ENCODE measurements at places on chromosomes 1 and 21.

GRCh38 chr1:1163538-1164070 lies 10.1 kb upstream of the TTLL10 start:
- DNase-seq, result no peak

- DNase-seq, result no peak
Measured at GRCh38 chr1:209748620-209749019, 7.2 kb upstream of the TRAF3IP3 start.

DNA sequence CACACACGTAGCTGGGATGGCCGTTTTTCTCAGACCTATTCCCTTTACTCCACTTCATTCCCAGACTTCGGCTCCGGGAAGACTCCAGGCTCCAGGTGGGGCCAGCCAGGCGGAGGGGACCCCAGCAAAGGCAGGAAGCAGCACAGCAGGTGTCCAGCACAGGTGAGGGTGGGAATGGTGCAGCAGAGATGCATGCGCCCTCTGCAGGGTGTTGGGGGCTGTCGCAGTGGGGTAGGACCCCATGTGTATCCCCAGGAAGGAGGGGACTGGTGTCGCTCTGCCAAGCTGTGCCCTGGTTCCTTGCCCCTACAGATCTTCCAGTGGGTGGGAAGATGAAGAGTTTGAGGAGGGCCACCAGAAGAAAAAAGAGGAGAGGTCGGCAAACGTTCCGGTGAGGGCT lies 5.3 kb downstream of the TTC24 start:
- no peak for DNase-seq

GRCh38 chr1:101004061-101004460 lies 21.5 kb downstream of the DPH5 start:
- DNase-seq, result peak; percentile 48

DNA sequence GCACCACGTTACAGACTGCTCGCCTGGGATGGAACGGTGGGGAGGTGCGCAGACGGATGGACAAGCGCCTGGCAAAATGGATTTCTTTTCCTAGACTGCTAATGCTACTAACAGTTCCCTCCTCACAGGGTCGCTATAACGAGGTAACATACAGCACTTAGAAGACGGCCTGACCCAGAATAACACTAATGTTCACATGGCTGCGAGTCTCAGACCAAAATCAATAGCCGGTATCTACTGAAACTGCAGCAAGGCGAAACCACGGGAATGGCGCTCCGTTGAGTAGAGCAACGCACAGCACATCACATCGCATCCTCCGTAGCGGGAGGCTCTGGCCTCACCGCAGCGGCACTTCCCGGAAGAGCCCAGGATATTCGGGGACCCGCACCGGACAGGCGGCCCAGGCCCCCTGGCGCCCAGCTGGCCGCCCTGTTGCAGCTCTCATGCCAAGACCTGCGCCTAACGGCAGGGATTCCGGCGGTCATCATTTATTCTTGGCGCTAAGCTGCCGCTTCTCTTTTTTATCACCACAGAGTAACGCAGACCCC lies 46.6 kb downstream of the VPS26C start:
- DNase-seq, result peak; percentile 61

DNA sequence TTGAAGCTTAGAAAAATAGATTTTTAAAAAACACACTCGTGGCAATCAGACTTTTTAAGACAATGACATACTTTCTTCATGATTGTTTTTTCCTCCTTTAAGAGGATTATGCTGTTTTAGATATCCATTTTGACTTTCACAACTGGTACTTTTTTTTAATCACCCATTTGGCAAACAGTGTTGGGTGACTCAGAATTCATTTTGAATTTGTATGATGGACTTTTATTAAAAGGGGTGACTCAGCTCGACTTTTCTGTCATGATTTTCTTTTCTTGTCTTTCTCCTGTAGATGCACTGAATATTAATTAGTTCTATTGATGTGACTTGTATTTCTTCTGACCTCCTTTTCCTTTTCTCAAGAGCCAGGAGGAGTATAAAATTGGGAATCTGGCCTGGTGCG lies 44.7 kb downstream of the FMN2 start:
- peak; percentile 35 for DNase-seq

- DNase-seq, result no peak
Measured at GRCh38 chr21:37659874-37660273, 256.4 kb downstream of the KCNJ6 start.

- peak; percentile 12 for DNase-seq
Measured at GRCh38 chr1:232667778-232668165, 37.8 kb upstream of the SIPA1L2 start.

DNA sequence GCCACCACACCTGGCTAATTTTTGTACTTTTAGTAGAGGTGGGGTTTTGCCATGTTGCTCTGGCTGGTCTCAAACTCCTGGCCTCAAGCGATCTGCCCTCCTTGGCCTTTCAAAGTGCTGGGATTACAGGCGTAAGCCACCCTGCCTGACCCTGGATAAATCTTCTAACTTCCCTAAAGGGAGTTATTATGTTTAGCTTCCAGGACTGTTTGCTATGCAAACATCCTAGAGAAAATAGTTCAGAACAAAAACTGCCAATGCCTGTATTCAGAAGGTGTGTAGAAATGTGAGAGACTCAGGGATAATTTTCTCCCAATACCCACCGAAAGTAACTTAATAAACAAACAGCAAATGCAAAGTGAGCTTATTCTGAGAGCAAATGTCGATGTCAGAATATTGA lies 301.2 kb downstream of the TGFB2 start:
- DNase-seq, result no peak

- DNase-seq, result no peak
Measured at GRCh38 chr1:113147073-113147625, 74.2 kb downstream of the LRIG2 start.

GRCh38 chr1:203711251-203712007 lies 53.6 kb upstream of the LAX1 start:
- DNase-seq, result no peak

GRCh38 chr21:8990326-8991087 lies 1530.9 kb upstream of the TPTE start:
- no peak for DNase-seq

DNA sequence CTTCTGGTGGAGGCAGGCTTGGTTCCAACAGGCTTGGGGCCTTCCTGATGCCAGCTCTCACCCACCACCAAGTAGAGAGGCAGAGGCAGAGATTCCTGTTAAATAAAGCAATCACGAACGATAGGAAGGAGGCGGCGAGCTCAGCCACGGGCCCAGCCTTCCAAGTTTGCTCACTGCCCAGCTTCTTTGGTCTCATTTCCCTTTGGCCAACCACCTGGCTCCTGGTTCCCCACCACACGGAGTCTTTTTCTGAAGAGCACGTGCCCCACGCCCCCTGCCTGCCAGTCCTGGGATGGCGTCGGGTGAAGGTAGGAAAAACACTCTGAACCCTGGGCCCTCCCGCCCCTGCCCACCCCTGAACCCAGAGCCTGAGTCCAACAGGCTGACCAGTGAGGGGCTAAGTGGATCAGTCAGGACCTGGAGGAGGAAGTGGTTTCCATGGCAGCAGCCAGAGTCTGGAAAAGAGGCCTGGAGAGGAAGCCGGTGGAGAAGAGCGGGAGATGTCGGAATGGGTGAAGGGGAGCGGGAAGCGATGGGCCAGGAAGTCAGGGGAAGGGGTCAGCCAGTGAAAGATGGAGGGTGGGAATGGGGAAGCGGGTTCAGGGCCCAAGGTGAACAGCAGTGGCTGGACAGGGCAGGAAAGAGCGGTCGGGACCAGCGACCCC lies 158.2 kb upstream of the KLHDC7A start:
- DNase-seq, result no peak

- no peak for DNase-seq
Measured at GRCh38 chr21:20215959-20216358, 782.2 kb upstream of the NCAM2 start.

- DNase-seq, result peak; percentile 98
Measured at GRCh38 chr1:42940851-42941639, 17.6 kb downstream of the SLC2A1 start.

DNA sequence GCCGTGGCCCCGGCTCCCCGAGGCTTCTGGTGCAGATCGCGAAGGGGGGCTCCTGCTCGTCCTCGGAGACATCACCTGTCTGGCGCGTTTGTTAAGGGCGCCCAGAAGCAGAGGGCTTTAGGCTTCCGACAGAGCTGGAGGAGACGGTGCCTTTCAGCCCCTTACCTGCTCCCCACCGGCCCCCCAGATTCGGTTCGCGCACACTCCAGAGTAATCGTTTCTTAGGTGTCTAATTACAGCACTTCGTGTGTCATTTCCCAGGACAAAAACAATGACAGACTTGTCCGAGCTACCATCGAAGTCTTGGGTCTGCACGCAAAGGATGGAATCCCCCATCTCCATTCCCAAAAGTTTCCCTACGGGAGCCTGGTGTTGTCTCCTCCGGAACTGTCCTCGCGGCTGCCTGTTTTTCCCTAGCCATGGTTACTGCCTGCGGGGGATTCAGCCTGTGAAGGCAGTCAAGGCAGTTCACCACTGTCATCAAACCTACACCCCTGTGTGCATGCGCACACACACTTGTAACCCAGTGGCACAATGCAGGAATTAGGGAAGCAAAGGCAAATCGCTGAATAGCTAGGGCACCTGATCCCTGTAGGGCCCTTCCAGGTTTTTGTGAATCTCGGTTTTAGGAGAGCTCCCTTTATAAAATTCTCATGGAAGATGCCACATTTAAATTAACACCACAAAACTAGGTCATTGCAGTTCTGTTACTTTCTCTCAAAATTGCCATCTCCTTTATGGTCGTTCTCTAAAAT lies 738 bp upstream of the CDC42BPA start:
- peak; percentile 12 for DNase-seq

GRCh38 chr1:151924691-151925587 lies 15.6 kb upstream of the THEM4 start:
- DNase-seq, result no peak

DNA sequence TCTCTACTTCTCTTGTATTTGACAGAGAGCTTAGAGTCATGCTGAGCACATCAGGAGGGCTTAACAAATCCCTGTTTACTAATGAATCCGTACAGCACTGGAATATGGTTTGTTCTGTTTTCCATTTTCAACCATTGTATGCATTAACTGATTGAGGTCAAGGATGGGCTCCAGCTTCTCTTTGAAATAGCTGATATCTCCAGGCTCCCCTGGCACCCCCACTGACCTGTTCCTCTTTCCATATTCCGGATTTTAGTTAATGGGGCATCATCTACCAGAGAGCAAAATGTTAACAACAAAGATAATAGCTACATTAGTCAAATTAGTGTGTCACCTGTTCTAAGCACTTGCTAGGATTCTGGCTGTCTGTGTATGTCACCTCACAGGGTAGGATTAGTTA lies 57.6 kb downstream of the NENF start:
- DNase-seq, result no peak

GRCh38 chr1:234727018-234727940 lies 117.3 kb upstream of the IRF2BP2 start:
- no peak for DNase-seq

DNA sequence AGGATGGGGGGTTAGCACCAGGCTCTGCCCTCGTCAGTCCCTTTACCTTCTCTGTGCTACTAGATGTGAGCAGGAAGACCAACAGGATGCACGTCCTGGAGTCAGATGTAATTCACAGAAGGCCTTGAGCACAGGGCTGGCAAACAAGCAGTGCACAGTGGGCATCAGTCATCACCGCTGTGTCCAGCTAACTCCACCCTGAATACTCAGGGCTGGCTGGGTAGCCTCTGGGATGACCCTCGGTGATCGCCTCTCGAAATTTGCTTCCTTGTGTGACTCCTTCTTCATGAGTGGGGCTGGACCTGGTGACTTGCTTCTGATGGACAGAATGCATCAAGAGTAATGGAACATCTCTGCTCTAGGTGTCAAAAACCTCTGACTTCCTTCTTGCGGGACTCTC lies 92.2 kb upstream of the TMPRSS2 start:
- no peak for DNase-seq

GRCh38 chr1:5858246-5858645 lies 134.0 kb downstream of the NPHP4 start:
- DNase-seq, result no peak

DNA sequence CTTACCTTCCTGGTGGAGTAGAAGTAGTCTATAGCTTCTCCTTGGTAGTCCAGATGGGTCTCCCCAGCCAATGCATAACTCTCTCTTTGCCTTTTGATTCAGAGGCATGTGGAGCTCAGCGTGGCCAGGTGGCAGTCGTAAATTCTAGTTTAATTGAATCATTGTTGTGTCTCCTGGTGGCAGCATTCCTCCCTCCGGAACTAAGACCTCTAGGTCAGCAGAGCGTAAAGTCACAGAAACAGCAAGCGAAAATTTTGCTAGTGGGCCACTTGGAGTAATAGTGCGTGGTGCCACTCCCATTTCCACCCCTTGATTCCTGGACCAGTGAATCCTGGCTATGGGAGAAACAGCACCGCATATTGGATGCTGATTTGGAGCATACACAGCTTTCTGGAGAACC lies 3.9 kb upstream of the TMPRSS2 start:
- DNase-seq, result no peak

DNA sequence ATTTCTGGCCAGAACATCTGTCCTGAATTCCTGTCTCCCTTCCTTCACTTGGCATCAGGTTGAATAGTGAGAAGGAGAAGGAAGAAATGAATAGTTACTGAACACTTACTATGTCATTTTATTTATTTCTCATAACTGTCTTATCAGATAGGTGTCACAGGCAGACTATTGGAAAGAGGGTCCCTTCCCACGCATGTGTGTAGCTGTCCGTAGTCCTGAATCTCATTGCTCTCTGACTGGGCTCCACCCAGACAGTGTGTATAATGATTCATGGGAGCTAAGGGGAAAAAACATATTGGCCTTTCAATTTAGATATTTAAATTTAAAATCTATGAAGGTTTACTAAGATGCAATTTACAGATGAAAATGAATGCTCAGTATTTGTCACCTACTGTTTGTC lies 86.1 kb downstream of the OMA1 start:
- no peak for DNase-seq

GRCh38 chr1:6521536-6521935 lies 30.1 kb upstream of the PLEKHG5 start:
- no peak for DNase-seq

DNA sequence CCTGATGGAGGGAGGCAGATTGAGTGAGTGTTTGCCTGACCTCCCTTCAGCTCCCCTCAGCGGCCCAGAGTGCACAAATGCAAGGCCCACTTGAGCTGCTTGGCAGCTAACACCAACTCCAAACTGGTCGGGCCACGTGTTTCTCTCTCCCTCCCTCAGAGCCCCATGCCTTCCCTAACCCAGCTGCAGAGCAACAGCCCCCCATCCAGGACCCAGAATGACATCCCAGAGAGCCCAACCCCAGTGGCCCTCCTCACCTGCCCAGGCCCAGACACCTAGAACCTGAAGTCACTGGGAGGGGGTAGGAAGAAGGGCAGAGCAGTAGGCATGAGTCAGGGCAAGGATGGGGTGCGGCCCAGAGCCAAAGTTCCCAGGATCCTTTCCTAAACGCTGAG lies 789 bp upstream of the S100A14 start:
- DNase-seq, result no peak

All from fibroblast of the aortic adventitia (primary cell).